ENCODE measurements at places on chromosomes 7 and 10.

GRCh38 chr10:131093795-131094366, 217.6 kb downstream of the TCERG1L start:
- no peak for DNase-seq

DNA sequence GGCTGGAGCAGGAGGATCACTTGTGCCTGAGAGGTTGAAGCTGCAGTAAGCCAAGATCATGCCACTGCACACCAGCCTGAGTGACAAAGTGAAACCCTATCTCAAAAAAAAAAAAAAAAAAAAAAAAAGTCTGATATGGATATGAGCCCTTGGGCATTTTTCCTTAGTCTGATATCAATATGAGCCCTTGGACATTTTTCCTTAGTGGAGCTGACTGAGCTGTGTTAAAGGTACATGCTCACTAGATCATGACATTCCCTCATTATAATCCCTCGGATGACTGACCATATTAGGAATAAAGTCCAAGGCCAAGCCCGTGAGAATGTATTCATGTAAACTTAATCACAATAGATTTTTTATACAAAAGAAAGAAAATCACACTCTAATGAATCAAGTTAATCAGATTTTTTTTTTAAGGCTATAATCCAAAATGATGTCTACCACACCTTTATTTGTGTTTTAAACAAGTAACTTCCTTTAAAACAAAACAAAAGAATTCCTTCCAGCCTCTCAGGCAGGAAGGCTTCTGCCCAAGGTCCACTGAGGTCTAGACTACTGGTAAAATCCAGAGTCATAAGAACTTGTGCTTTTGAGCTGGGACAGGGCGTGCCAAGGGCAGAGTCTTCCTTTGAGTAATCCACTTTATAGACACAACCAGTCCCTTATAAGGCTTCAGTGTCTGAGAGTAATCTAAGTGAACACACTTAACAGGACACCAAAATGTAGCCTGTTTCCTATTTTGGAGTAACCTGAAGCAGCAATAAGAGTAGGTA, 5.5 kb downstream of the PPA1 start:
- peak; percentile 83 for DNase-seq

GRCh38 chr10:113303544-113304146, 249.2 kb upstream of the HABP2 start:
- DNase-seq: no peak

- DNase-seq: no peak
These were observed 215.9 kb downstream of the PARD3 start for GRCh38 chr10:34599026-34599795.

GRCh38 chr7:141674702-141675101, 27.3 kb downstream of the DENND11 start:
- DNase-seq: peak; percentile 25

DNA sequence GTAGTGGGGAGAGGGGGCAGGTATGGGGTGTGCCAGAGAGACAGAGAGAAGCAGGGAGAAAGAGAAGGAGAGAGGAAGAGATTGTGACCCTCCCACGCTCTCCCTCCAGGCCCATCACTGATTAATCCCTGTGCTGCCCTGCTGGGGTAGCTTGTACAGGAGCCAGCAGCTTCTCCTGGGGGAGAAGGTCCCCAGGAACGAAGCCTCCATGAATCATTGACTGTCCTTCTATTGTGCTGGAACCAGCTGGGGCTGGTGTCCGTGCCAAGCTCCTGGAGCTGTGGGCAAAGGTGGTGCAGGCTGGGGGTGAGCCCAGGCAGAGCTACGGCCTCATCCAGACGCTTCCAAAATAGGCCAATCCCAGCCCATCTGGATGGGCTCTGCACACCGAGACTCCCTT, 20.9 kb downstream of the AQP1 start:
- no peak for DNase-seq

DNA sequence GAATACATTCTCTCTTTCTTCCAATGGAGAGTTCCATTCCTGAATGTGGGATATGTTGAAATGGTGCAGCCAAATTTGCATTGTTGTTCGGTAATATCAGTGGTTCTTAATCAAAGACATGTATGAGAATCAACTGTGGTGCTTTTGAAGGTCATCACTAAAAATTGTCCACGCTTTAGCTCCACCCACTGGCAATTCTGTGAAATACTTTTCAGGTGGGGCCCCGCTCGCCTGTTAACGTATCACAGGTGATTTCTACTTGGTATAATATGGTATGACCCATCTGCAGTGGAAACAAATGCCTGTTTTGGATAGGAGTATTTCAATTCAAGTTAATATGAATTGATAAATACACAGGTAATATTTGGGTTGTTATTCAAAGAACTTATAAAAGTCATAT, 178.4 kb downstream of the NSUN6 start:
- DNase-seq: no peak

- peak; percentile 72 for DNase-seq
These were observed at the start of gene MAT1A for GRCh38 chr10:80289451-80290287. Gene MAT1A (minus strand): TSS chr10:80289658. CDS start chr10:80289423, 235 bp downstream.
